ENCODE measurements at places on chromosomes 3 and 15.

DNA sequence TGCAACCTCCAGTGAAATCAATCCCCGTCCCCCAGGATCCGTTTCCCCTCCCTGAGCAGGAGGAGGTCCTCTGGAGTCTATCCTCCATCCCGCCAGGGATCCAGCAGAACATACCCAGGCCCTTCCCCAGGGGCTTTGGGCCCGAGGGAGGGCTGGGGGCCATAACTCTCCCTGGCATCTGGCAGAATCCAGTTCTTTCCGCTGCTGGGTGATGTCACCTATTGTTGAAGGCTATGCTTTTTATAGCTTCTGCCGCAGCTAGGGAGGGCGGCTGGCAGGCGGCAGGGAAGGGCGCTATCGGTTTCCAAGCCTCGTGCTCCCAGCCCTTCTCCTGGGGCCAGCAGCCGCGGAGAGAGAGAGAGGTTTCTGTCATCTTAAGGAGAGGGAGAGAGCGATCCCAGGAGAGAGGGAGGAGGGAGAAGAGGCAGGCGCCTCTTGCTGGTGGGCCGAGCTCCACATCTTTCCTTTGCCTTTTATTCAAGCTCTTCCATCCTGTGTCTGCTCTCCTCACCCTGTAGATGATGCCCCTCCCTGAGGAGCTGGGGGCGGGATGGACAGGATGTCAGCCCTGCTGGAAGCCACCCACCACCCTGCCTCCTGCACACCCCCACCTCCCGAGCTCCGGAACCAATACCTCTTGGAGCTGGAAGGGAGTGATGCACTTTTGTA is 120.1 kb downstream of the ANP32A start:
- DNase-seq: peak; percentile 20

- DNase-seq: no peak
Observed at GRCh38 chr15:80970018-80970657, 19.5 kb downstream of the MESD start.

GRCh38 chr3:65979162-65979561 is 59.6 kb downstream of the MAGI1 start:
- no peak for DNase-seq

- DNase-seq: no peak
Observed at GRCh38 chr15:35437157-35437556, 108.8 kb downstream of the DPH6 start.

DNA sequence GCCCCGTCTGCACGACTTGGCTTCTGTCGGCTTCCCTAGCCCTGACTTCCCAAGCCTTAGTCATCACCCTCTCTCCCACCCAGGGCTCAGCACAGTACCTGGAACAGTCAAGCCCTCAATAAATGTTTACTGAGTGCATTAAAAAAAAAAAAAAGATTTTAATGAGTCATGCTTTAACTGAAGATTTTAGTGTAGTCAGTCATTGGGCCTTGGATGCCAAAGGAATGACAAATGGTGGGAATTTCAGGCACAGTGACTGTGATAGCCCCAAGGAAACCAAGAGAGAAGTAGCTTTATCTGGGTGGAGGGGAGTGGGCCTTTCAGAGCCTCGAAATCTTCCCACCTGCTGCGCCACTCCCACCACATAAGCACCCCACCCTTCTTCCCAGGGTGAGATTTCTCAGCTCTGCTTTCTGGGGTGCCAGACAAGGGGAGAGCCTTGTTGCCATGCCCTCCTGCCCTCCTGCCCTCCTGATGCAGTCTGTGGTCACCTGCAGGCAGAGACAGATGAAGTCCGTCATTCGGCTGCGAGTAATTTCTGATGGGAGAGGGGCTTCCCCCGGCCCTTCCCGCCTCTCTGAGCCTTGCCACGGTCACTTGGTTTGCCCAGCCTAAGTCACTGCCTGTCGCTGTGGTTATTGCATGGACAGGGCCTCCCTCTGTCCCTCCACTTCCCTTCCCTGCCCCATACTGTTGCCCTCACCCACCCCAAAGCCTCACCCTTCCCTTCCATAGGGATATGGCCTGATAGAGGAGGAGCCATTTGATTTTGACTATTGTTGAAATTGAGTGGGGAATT is 41.8 kb downstream of the SMAD3 start:
- peak; percentile 95 for DNase-seq

DNA sequence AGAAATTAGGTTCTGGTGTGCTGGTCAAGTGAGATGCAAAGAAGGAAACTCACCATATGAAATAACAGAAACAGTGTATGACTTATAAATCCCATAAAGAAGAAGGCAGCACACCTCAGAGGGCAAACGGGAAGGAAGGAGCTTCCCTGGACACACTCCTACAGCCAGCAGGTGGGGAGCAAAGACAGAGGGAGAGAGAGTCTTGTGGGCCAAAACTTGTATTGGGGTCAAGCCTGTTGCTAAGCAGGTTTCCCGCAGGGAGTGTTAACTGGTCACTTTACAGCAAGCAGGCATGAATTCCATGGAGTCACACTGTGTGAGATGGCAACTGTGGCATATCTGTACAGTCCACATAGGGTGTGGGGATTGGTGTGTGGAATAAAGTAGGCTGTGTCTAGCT is 222.9 kb upstream of the NDN start:
- no peak for DNase-seq

GRCh38 chr15:62553911-62554563 is 389.0 kb upstream of the C2CD4B start:
- DNase-seq: no peak

DNA sequence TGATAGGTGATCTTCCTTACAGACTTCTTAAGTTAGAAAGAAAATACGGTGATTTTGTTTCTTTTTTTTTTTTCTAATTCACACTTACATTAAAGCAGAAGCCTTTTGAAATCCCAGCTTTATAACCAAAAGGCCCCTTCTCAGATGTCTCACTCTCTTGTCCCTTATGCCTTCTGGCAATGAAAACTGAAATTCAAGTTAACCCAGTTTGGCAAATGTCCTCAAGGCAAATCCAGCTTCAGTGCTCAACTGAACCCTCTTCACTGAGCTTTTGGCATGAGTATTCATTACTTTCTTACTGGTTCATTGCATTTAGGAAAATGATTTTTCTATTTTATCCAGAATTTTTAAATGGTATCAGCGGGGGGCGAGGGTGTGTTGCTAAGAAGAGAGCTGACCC is 17.0 kb downstream of the PLCH1 start:
- no peak for DNase-seq

DNA sequence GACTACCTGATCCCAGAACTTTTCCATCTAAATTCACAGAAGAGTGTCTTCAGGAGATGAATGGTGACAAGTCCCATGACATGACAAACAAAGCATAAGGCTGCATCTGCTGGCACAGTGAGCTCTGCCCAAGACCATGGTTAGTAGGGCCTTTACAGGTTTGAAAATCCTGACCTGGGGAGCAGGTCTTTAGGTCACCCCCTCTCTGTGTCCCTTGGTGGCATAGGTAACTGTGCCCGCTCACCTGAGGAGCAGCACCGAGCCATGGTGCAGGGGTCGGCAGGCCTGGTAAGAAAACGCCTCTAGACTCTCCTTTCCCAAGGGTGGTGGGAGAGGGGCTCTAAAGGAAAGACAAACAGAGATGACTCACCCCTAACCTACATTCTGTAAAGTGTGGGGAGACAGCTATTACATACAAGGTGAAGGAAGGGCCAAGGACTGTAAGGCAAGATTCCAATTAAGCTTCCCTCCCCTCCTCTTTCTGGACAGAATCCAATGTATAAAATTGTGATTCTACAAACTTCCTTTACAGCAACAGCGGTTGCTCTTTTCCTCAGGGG is 74.0 kb downstream of the SATB1 start:
- DNase-seq: no peak

GRCh38 chr3:138902171-138902570 is 44.8 kb downstream of the FOXL2 start:
- no peak for DNase-seq

GRCh38 chr3:70606018-70606417 is 293.6 kb upstream of the MDFIC2 start:
- DNase-seq: no peak

DNA sequence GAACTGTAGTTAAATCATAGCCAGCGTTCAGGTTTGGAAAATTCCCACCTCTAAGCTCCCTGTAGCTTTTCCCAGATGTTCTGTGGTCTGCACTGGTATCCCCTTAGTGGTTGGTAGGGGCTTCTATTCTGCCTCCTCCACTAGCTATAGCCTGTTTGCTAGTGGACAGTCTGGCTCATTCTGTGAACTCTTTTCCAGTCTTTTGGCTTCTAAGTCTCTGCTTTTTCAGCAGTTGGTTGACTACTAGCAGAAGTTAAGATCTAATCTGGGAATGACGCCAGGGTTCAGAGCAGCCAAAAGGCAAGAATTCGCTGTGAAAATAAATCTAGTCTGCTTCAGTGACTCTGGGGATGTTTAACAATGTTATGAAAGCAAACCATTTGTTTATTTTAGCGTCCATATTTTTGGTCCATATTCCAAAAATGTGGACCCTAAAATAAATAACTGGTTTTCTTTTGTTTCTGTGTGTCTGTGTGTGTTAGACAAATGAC is 73.7 kb upstream of the WDR72 start:
- DNase-seq: no peak

All from pulmonary artery endothelial cell (primary cell).